Activated CD4-positive, alpha-beta T cell treated with anti-CD3 and anti-CD28 coated beads for 48 hours (primary cell): ENCODE measurements at places on chromosomes 2 and 18.

DNA sequence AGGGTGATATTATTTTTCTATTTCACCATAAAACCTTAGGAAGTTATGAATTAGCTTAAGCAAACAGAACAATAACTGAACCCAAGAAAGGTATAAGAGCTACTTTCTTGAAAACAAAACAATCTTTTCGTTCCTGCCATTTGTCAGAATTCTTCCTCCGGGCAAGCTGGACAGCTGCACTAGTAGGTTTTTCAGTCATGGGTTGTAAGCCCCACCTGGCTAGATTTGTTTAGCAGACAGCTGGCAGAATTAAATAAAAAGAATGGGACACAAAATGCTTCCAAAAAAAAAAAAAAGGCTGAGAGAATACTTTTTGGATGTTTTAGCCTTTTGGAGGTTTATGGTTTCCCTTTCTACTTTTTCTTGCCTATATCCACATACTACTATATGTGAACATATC lies 694.1 kb downstream of the ARHGAP15 start:
- DNase-seq = no peak

DNA sequence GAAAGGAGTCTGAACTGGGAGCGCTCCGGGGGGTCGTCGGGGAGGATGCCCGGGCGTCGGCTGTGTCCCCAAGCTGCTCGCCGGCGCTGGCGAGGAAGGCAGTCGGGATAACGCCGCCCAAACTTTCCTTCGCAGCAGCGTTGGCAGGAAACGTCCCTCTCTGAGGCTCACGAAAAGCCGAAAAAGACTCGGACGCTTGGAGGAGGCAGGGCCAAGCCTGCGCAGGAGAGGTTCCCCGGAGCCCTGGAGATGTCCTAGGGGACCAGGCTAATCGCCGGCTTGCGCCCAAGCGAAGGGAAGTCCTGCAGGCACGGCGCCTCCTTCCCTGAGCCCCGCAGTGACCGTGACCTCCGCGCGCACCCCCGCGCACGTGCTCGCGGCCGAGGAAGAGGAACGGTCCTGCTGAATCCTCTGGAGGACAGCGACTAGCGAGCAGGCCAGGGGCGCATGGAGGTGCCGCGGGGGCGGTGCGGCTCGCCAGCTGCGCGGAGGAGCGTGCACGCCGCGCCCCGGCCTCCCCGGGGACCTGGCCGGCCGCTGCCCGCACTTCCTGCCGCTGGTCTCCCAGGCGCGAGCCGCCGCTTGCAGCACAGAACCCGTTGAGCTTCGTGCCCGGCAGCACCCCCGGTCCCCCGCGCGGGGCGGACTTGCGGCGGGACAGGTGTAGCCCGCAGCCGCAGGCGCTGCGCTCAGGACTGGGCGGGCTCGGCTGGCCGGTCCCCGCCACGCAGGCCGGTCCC lies at the start of gene SH3RF3:
Gene SH3RF3, plus strand, starts transcription at position 590 of the 740 bp plus-strand sequence.
- DNase-seq = peak; percentile 39

- no peak for DNase-seq
Measured at GRCh38 chr2:122061206-122061605, 305.8 kb downstream of the TSN start.

GRCh38 chr2:26991717-26992116 lies 21.3 kb downstream of the MAPRE3 start:
- no peak for DNase-seq

GRCh38 chr18:45783097-45784075 lies 42.1 kb upstream of the SIGLEC15 start:
- DNase-seq = no peak

- no peak for DNase-seq
Measured at GRCh38 chr2:239024226-239024625, 176.3 kb downstream of the TWIST2 start.

DNA sequence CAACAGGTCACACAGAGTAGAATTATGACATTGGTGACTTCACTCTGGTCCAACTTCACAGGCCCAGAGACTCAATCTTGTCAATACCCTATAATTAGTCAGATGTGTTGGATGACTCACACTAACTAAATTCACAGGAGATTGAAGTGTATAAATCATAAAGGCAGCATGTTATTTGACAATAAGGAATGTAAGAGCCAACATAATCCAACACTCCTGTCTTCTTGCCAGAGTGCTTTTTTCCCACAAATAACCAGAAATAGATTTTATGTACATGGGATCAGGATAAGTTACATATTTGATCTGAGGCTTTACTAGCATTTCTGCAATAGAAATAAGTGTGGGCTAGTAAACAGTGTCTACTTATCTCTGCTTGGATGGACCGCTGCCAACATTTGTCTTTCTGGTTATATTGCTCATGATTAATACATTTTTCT lies 42.2 kb upstream of the ZSWIM2 start:
- no peak for DNase-seq

DNA sequence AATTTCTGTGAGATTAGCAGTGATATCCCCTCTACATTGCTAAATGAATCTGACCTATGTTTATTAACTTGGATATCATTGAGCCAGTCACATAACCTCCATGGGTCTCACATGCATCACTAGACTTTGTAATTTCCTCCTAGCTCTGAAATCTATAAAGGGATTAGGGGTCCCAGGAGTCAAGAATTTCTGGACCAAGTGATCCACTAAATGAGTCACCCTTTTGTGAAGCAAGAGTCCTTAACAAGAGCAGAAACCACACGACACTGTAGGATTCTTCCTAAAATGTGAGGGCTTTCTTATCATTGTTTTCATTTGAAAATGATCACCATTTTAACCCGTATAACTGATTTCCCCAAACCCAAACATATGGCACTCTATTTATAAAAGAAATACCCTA lies 90.3 kb downstream of the DHRS9 start:
- DNase-seq = no peak

DNA sequence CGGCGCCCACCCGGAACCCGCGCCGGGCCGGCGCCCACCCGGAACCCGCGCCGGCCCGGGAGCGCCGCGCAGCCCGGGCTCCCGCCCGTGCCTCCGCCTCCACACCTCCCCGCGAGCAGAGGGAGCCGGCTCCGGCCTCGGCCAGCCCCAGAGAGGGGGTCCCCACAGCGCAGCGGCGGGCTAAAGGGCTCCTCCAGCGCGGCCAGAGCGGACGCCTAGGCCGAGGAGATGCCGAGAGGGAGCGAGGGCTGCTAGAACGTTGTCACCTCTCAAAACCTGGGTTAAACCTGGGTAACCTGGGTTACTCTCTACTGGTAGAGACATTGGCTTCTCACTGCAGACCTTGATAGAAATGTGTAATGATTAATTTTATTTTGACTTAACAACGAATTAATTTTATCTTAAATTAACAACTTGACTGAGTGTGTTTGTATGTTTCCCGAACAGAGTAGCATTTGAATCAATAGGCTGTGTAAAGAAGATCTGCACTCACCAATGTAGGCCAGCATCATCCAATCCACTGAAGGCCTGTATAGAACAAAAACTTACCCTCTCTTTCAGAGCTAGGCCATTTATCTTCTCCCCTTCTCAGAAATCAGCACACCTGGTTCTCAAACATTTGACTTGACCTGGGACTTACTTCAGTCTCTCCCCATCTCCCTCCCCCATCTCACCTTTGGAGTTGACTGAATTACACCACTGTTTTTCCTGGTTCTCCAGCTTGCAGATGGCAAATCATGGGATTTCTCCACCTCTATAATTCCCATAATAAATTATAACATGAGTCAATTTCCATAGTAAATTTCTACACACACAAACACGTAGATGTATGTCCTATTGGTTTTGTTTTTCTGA lies 242.7 kb downstream of the ASXL3 start:
- no peak for DNase-seq

DNA sequence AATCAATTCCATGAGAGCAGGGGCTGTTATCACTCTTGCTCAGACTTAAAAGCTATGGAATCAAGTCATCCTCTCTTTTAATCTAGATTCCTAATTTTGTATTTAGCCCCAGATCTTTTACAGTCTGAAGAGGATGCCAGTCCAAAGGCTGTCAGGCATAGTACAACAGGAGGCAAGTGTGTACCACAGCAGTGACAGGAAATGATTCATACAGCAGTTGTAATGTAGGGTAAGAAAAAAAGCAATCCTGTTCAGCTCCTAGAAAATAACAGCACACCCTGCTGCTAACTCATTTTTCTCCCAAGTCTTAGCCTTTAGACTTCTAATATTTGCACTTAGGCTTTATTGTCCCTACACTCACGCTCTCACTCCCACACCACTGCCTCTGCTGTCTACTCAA lies 127.8 kb upstream of the SYT4 start:
- DNase-seq = no peak

GRCh38 chr2:222336442-222336841 lies 37.6 kb upstream of the PAX3 start:
- DNase-seq = no peak

GRCh38 chr2:209876211-209876610 lies 104.6 kb downstream of the UNC80 start:
- no peak for DNase-seq

DNA sequence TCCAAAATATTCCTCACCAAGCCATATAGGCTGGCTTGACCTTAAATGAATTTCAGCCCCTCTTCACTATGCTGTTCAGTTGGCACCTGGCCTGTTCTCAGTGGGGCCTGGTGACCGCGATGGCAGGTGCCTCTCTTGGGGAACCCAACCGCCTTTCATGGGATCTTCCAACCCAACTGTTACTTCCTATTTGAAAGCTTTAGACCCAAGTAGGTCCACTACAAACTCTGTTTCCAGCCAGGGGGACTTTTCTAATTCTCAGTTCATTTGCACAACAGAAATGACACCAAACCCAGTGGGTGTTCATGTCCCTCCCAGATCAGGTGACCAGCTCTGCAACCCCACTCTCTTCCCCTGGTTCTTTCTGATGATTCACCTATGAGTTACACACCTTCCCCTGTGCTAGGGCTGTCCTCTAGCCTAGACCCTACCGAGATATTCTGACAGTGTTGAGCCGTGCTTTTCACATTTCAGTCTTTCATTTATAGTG lies 35.6 kb upstream of the NDUFV2 start:
- no peak for DNase-seq

DNA sequence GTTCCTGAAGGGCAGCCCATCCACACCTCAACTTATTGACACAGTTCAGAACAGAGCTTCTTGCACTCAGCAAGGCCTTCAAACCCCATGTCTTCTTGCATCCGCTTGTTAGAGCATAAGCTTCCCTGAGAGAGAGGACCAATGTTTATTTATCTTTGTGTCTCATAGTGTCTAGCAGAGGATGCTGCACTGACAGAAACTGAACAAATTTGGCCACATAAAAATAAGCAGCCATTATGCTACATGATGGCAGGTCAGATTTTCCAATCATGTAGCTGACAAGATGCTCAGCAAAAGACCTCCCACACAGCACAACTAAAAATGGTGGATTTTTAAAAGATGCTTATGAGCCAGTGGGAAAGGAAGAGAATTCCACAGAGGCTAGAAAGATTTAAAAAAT lies 38.1 kb upstream of the SIGLEC15 start:
- no peak for DNase-seq

DNA sequence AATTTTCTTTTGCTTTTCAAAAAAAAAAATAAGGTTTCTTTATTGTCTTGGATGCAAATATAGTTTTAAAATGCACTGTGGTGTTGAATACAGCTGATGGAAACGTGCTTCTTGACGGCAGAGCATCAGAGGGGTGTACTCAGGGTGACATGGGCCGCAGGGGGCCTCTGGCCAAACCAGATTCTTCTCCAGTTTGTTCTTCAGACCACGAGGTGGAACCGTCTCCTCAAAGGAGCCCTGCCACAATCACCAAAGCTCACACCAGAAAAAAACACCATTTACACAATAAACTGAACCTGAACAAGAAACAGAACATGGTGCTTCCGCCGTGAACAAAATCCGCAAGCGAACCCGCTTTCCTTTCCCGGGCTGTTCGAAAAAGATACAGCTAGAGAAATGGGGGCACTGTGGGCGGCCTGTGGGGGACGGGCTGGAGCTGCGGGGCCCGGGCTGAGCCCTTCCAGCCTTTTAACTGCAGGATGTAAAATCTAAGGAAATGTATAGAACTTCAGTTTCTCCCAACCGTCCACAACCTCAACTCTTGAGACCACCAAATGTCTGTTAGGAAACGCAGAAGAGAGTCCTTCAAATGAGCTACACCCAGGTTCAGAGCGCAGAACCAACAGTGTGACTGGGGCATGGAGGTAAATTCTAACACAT lies 34.5 kb downstream of the PSMG2 start:
- DNase-seq = no peak

DNA sequence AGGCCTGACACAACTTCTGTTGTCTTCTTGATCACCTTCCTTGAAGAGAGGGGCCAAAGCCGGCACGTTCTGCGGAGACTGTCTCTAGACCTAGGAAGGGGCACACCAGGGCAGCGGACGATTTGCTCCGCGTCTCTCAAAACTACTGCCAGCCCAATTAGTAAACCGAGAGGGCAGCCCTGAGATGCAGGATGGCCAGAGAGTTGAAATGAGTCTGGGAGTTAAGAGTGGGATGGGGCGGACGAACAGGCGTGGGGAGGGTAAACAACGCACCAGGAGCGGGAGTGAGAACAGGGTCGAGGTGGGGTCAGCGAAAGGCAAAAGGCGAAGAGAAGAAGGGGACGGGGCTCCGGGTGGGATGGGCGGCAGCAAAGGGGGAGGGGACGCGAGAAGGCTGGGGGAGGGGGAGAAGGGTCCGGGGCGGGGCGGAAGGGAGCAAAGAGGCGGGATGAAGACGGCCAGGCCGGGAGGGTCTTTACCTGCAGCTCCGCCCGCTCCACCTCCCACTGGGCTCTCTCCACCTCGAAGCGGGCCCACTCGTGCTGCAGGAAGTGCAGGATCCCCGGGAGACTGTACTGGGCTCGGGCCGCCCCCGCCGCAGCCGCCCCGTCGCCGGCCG lies 476 bp downstream of the STRN start:
- peak; percentile 51 for DNase-seq
